ENCODE measurements at places on chromosomes 1 and 21.

DNA sequence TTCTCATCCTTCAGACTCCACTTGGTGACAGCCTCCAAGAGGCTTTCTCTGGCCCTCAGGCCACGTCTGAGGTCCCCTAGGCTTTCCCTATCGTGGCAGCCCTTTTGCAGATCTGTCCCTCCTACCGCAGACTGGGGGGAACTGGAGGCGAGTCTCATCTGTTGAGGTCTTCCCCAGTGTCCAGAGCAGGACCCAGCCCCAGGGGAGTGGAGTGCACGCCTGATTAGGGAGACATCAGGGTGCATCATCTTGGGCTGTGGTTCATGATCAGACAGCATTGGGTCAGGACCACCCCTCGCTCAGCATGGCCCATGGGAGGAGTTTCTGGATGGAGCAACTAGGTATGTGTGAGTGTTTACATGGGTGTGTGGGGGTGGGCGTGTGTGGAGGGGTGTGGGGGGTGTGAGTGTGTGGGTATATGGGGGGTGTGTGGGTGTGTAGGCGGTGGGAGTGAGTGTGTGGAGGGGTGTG, 8.5 kb upstream of the MATN1 start:
- no peak for DNase-seq

GRCh38 chr1:6497867-6498575, 6.6 kb upstream of the PLEKHG5 start:
- no peak for DNase-seq

- DNase-seq: no peak
Measured at GRCh38 chr21:40481764-40482163, 365.2 kb downstream of the DSCAM start.

DNA sequence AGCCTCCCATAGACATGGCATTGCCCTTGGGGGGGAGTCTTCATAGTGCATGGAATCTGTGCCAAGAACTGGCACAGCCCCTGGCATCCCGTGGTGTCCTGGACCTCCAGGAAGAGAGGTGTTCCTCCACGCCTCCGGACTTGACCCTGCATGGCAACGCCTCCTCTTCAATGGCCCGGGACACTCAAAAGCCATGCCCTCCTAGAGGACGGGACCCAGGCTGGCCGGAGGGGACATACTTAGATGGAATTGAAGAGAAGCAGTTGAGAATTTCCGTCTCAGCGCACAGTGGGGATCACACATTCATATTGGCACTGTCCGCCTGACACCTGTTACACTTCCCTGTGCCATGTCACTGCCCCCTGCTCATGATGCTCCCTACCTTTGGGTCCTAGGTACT, 38.4 kb upstream of the TENT5C start:
- no peak for DNase-seq

GRCh38 chr1:119686661-119687060, 25.1 kb upstream of the PHGDH start:
- DNase-seq: no peak

DNA sequence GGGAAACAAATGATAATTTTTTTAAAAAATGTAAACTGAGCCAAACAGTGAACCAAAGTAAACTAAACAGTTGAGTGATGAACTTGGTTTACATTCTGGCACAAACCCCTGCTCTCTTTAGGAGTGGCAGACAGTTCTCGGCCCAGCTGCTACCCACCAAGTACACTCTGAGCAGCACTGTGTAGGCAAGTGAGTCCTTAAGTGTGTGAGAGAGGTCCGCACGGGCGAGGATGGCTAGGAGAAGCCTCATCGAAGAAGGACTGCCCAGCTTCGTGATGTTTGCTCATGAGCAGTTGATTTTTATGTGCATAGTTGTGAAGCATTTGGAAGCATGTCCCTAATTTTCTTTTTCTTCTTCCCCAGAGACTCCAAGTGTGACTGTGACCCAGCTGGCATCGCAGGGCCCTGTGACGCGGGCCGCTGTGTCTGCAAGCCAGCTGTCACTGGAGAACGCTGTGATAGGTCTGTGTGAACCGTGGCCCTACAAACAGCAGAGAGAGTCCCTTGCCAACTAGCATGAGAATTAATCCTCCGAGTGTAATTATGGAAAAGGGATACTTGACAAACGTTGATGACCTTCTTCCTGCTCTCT, 32.1 kb downstream of the LAMC2 start:
- no peak for DNase-seq

Measured in AG08396 (cell line).